CD4-positive, alpha-beta memory T cell (primary cell): ENCODE measurements at places on chromosomes 13 and 19.
A peak's percentile ranks its signal among the peaks of the same experiment; 100 is the strongest.

GRCh38 chr13:73924607-73925006 lies 209.6 kb downstream of the KLF12 start:
- no peaks in the 10 kb centered on the region for H3K36me3 ChIP-seq
- no peak for DNase-seq
- no peaks in the 10 kb centered on the region for H3K27me3 ChIP-seq
- H3K27ac ChIP-seq, result no peak overlapping the region
- H3K4me1 ChIP-seq, result peaks cover 60% of the 10 kb centered on the region
- H3K4me3 ChIP-seq, result no peak overlapping the region

DNA sequence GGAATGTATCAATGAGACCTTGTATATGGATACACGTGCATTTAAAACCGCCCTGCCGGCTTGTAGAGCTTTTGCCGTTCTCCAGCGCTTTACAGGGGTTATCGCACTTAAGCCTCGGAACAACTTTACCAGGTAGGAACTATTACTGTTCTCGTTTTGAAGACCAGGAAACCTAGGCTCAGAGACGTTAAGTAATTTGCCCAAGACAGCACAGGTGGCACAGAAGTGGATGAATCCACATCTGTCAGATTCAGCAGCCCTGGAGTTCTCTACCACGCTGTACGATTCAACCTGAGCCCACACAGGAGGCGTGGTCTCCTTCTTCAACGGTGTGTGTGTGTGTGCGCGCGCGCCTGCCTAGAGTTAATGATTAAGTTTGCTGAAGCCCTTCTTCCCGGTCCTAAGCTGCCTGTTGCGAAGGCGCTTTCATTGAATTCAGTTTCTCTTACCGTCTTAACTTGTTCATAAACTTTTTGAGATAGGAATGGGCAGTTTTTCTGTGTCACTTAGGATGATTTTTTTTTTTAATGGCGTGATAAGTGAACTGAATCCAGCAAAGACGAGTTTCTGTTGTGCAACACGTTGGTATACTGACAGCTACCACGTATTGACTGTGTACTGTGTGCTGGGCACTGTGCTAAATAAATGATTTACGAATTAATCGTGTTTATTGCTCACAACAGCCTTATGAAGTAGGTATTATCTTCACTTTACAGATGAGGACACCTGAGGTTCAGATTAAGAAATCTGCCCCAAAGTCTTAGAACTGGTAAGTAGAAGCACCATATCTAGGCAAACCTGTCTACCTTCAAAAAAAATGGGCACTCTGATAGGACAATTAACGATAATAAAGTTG lies 67.4 kb downstream of the KCNRG start:
- H3K36me3 ChIP-seq, result no peaks in the 10 kb centered on the region
- H3K27me3 ChIP-seq, result no peaks in the 10 kb centered on the region
- H3K4me3 ChIP-seq, result peak overlapping the region; percentile 85
- H3K4me1 ChIP-seq, result peaks cover 49% of the 10 kb centered on the region
- peak overlapping the region; percentile 89 for H3K27ac ChIP-seq
- peak; percentile 86 for DNase-seq

GRCh38 chr19:29421196-29421545 lies 104.6 kb upstream of the VSTM2B start:
- no peaks in the 10 kb centered on the region for H3K4me1 ChIP-seq
- no peak for DNase-seq
- no peak overlapping the region for H3K4me3 ChIP-seq
- H3K27ac ChIP-seq, result no peak overlapping the region
- no peaks in the 10 kb centered on the region for H3K27me3 ChIP-seq

GRCh38 chr13:114157869-114158495 lies 21.1 kb upstream of the CFAP97D2 start:
- H3K4me1 ChIP-seq, result peaks cover 75% of the 10 kb centered on the region
- no peak overlapping the region for H3K27ac ChIP-seq
- no peak overlapping the region for H3K4me3 ChIP-seq
- no peak for DNase-seq
- no peaks in the 10 kb centered on the region for H3K27me3 ChIP-seq

DNA sequence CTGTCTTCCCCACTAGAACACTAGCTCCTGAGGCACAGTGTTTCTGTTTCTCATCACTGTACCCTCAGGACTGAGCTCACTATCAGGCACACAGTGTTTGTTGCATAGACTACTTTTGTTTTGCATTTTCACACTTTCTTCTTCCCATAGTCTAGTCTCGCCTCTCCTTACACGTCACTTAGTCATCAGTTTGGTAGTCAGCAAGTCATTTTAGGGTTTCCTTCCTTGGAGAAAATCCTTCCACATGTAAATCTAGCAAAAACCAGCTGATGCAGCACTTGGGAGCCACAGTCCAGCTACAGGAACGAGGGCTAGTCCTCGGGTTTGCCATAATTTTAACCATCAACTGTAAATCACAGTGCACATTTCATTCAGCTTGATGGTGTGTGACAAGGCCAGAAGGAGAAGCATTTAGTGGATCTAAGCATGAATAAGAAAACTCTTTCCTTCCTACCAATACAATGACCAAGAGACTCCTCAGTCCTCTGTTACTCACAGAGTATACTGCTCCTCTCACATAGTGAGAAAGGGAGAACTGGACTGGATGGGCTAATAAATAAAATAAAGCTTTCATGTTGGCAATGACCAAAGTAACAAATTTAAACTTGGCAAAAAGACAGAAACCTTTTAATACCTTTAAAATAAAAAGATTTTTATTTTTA lies 221.0 kb downstream of the KLF12 start:
- no peaks in the 10 kb centered on the region for H3K36me3 ChIP-seq
- H3K4me3 ChIP-seq, result no peak overlapping the region
- DNase-seq, result no peak
- H3K27me3 ChIP-seq, result no peaks in the 10 kb centered on the region

DNA sequence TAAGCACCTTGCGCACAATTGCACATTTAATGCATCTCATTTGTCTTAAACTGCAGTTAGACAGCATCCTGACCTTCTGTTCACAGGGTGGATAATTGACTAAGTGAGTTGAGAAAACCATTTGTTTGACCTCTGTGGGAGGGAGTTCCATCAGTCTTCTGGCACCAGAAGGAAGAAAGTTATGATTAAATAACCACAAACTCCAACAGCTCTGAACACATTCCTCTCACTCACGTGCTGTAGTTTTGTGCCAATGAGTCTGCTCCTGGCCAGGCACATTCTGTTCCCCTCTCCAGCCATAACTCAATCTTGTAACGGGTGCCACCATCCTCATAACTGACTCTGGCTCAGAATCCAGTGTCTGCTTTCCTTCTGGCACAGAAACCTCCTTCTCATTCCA lies 817.2 kb downstream of the SLITRK1 start:
- no peaks in the 10 kb centered on the region for H3K36me3 ChIP-seq
- no peak for DNase-seq
- no peaks in the 10 kb centered on the region for H3K4me1 ChIP-seq
- H3K4me3 ChIP-seq, result no peak overlapping the region
- no peaks in the 10 kb centered on the region for H3K27me3 ChIP-seq
